ENCODE measurements at places on chromosomes 5 and 9.

GRCh38 chr9:71079451-71079850 lies 42.0 kb downstream of the TRPM3 start:
- no peak for DNase-seq

- no peak for DNase-seq
Observed at GRCh38 chr9:135898634-135899407, 8.5 kb downstream of the CAMSAP1 start.

DNA sequence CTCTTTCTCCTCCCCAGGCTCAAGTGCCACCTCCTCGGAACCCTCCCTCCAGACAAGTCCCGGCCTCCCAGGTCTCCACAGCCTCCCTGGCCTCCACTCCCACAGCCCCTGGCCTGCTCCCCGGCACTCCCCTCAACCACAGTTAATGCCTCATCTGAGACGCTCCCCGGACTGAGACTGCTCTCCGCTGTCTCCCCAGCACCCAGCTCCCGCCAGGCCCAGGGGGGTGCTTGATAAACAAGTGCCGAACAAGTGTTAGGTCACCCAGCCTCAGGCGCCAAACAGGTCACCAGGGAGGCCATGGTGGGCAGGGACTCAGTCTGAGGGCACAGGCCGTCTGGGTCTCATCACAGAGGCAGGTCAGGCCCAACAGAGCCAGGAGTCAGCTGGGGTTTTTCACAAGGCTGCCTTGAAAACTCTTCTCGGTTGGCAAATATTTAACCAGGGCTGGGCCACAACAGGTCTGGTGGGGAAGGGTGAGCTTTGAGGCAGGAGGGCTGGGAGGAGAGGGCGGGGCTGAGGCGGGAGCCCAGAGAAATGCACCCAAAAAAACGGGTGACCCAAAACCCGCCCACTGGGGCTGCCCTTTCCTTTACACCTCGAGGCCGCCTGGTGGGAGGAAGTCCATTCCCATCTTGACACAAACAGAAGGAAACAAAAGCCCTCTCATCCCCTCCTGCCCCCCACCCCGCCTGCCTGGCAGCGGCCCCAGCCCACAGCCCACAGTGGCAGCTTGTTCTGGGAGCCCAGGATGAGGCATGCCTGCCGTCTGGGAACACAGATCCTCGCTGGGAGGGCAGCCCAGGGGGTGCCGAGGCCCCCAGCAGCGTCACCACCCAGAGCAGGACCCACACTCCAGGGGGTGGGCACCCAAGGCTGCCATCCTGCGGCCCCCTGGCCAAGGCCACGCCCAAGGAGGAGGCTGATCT lies 66.6 kb upstream of the STXBP1 start:
- DNase-seq, result no peak

GRCh38 chr5:84622461-84622860 lies 237.8 kb upstream of the EDIL3 start:
- no peak for DNase-seq

- DNase-seq, result no peak
Observed at GRCh38 chr5:147509710-147510651, at the start of gene DPYSL3. TSS of gene DPYSL3 (minus strand) at chr5:147510068. CDS start at chr5:147509858, 210 bp downstream.

DNA sequence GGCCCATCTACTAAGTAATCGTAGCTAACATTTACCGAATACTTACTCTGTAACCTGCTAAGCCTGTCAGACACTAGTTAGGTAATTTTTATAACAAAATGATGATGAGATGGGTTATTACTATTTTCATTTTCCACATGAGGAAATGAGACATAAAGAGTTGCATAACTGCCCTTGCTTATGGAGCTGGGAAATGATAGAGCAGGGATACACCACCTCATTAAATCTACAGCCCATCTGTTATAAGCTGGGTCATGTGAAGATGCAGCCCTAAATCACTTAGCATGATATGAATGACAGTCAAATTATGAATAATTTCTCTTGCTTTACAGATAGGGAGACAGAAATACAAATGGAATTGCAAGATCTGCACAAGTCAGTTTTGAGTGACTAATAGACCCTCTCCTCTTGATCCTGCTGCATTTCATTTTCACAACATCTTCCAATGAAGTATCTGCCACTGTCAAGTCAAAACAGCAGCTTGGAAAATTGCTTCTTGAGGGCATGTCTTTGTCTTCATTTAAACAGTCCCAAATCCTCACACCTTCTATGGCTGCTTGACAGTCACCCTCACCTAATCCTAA lies 364.7 kb downstream of the PRELID2 start:
- DNase-seq, result no peak

DNA sequence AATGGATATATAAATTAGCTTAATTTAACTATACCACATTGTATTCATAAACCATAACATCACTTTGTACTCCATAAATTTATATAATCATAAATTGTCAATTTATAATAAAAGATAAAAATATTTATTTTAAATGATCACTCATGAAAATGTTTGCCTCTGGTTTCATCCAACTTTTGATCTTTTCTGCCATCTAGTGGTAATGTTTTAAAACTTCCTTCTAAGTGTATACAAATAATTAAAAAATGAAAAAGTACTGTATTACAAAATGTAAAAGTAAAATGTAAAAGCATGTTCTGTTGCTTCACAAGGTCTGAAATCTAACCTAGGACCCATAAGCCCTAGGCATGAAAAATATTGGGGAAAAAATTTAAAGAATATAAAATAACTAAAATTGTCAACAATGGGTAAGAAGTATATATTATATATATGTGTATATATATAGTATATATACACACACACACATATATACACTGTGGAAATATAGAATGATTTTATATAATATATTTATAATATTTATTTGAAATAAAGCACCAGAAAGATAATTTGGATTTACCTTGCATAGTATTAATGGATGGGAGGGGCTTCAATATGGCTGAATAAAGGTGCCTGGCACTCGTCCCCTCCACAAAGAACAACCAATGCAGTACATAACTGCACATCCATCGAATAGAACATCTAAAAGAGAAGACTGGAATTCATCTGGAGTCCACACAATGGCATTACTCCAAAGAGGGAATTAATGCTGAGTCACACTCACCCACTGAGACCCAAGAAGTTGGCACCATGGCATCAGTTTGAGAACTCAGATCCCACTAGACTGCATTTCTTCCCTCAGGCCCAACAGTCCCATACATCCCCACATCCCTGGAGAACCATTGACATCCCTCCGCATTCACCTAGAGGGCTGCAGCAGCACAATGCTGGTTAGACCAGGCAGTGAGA lies 32.5 kb downstream of the ANXA1 start:
- DNase-seq, result no peak

GRCh38 chr5:107576736-107577393 lies 93.9 kb downstream of the EFNA5 start:
- no peak for DNase-seq

DNA sequence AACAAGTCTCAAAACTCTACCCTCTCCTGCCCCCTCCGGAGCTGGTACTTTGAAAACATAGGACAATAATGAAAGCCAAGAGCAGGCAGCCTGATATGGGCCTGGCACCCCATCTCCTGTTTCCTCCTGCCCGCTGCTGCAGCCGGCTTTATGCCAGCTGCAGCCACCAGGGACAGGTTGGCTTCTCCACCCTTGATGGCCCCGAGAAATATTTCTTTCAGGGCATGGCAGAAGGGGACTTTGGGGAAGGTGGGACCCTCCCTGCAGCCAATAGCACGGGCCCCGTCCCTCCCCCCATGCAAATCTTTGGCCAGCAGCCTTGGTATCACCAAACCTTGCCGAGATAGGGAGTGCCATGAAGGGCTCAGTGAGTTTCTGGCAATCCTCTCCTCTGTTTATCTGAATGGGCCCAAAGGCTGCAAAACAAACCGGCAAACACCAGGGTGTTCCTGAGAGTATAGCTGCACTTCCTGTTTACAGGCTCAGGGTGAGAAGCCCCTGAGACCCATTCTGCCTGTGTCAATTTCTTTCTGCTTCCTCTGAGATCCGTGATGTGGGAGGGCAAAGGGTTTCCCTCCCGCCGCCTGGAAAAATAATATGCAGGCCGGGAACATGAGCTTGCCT lies 73.4 kb upstream of the BOD1 start:
- DNase-seq, result no peak

GRCh38 chr5:8767746-8768145 lies 778.1 kb downstream of the SEMA5A start:
- no peak for DNase-seq

- DNase-seq, result no peak
Observed at GRCh38 chr5:123527190-123527589, 15.2 kb downstream of the CSNK1G3 start.

DNA sequence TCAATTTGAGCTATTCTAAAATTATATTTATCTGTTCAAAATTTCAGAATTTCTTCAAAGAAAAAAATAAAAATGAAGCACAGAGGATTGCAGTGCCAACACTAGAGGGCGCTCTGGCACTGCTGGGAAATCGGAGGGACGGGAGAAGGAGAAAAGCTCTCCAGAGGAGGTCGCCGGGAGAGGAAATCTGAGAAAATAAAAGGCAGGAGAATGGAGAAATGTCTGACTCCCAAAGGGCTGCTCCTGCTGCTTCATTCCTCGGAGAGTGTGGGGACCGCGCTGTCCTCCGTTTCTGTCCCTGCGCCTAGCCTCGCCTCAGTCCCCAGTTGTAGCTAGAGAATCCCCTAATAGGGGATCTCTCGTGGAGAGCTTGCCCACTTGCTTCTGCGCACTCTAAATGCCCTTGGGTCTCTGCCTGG lies 40.0 kb upstream of the ARSB start:
- peak; percentile 5 for DNase-seq

DNA sequence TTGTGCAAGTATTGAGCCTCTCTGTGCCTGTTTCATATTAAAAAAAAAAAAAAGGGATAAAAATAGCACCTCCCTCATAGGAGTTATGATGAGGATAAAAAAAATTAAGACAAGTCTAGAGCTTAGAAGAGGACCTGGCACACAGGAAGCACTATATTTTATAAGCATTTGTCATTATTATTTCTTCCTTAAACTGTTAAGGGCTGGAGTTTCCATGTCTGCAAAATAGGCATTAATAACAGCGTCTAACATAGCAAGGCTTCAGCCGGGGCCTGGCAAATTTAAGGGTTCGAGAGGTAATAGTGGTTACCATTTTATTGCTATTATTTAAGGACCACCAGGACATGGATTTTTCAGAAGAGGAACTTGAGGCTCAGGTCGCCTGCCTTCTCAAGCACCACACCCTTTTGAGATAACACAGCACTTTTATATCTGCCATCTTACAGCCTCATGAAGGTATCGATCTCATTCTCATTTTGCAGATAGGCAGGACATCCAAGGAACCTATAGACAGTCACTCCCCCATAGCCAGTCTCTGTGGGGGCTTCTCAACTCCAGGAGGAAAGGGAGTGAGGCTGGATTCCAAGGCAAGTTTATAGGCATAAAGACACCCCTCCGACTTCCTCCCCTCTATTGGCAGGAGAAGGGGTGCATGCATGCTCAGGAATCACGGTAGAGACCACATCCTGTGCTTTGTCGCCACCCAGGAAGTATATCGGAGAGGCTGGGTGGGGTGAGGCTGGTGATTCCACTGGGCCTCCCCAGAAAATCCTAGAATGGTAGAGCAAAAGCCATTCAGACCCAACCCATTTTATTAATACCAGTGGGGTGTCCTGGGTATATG lies 2.4 kb downstream of the ANXA6 start:
- no peak for DNase-seq

- no peak for DNase-seq
Observed at GRCh38 chr9:114304416-114305188, 18.3 kb upstream of the ORM1 start.

- DNase-seq, result no peak
Observed at GRCh38 chr5:93476251-93476742, 104.7 kb downstream of the NR2F1-AS1 start.

- no peak for DNase-seq
Observed at GRCh38 chr9:2802494-2802921, 41.4 kb downstream of the PUM3 start.

GRCh38 chr5:171379961-171380360 lies 7.7 kb upstream of the NPM1 start:
- no peak for DNase-seq

GRCh38 chr5:126801992-126802294 lies 25.0 kb downstream of the LMNB1 start:
- DNase-seq, result no peak

DNA sequence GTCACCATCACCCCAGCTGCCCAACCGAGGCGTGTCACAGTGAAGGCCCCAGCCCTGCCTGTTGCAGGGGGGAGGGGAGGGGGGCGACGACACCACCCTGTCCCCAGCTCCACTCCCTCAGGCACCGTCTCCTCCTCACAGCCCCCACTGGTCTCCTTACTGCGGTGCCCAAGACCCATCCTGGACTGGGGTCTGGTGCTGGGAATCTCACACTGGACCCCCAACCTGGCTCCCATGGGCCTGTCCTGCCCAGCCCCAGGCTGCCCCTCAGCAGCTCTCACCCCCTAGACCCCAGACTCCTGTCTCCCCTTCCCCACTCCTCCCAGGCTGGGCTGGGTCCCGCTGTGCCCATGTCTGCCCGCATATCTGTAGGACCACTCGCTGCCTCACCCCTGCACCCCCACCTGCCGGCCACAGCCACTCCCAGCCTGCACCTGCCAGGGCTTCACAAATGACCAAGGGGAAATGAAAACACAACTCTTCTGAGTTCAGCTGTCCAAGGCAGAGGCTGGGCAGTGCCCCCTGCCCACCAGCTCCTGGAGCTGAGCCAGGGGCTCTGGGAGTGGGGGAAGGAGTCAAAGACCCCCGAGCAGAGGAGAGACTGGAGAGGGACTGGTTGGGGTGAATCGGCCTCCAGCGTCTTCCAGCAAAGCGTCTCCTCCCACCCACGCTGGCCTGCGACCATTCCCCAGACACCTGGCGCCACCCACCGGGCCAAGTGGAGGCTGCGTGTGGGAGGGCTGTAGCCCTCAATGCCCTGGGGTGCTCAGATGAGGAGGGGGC lies 32.6 kb upstream of the EGFL7 start:
- peak; percentile 46 for DNase-seq

- no peak for DNase-seq
Observed at GRCh38 chr5:80509362-80509761, 21.5 kb downstream of the FAM151B start.

GRCh38 chr5:133926489-133927299 lies 41.7 kb downstream of the C5orf15 start:
- DNase-seq, result no peak
